ENCODE measurements at places on chromosomes 5 and 9.

- no peak for DNase-seq
Measured at GRCh38 chr9:20950707-20951106, 80.7 kb downstream of the HACD4 start.

DNA sequence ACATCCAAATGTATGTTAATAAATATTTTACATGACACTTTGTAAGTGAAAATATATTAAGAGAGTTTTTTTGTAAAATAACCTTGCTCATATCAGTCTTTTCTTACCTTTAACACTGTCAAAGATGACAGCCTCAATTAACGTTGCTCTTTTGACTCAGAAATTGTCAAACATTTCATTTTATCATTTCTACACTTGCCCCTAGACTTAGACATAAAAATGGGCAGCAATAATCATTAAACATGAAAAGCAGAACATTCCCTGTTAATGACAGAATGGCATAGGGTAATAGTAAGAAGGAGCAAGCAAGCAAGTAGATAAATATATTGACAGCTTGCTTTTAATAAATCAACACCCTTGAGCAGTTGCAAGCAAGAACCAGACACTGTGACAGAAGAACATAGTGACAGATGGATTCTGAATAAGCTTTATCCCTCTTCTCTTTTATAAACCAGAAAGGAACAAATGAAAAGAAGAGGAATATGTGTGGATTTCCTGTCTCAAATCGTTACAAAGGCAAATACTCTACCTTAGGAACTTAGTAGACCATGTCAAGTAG lies 796.0 kb upstream of the CHD1 start:
- DNase-seq = no peak

GRCh38 chr9:133534346-133535291 lies at the start of gene ADAMTSL2:
Gene ADAMTSL2 (plus strand): TSS chr9:133534704. CDS start chr9:133536713, 2,009 bp downstream.
- peak; percentile 49 for DNase-seq

GRCh38 chr5:58351190-58351589 lies 108.7 kb downstream of the PLK2 start:
- no peak for DNase-seq

GRCh38 chr9:134891053-134891452 lies 10.4 kb downstream of the FCN2 start:
- no peak for DNase-seq

DNA sequence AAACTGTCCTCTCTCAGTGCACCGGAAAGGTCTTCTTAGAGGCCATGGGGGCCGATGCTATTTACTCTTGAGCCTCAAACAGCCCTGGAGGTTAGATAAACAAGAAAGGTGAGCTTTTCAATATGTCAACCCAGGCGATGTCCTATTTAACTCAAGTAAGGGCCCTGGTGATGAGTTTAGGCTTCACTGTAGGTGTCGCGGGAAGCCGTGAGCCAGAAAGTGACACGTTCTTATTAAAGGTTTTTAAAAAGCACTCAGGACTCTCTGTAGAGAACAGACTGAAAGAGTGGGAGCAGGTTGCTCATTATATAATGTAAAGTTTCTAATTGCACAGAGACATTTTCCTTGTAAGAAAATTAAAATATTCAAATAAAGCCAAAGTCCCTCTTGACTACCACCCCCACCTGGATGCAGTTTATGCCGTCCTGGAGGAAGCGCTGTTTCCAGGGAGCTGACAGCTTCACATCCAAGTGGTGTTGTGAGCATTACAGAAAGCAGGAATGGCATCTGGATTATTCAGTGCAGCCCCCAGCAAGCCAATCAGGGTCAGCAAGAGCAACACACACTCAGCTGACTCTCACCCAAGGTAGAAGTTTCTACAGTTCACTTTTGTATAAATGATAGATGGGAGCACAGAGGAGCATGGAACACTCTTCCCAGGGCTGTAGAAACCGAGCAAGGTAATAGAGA lies 280.3 kb downstream of the DRD1 start:
- no peak for DNase-seq

- no peak for DNase-seq
Measured at GRCh38 chr9:31753756-31754155, 630.7 kb upstream of the ACO1 start.

DNA sequence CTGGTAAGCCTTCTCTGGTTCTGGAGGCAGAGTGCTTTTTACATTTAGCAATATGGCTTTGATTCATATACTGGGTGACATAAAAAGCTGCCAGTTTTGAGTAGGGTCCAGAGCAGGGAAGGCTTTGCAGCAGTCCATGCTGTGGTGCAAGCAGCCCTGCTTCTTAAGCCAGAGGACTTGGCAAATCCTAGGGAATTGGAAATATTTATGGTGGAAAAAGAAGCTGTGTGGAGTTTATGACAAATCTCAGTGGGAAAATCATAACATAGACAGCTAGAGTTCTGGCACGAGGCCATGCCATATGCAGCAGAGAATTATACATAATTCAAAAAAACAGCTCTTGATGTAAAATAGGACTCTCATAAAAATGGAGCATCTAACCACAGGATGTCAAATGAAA lies 536.4 kb downstream of the RASEF start:
- DNase-seq = no peak

DNA sequence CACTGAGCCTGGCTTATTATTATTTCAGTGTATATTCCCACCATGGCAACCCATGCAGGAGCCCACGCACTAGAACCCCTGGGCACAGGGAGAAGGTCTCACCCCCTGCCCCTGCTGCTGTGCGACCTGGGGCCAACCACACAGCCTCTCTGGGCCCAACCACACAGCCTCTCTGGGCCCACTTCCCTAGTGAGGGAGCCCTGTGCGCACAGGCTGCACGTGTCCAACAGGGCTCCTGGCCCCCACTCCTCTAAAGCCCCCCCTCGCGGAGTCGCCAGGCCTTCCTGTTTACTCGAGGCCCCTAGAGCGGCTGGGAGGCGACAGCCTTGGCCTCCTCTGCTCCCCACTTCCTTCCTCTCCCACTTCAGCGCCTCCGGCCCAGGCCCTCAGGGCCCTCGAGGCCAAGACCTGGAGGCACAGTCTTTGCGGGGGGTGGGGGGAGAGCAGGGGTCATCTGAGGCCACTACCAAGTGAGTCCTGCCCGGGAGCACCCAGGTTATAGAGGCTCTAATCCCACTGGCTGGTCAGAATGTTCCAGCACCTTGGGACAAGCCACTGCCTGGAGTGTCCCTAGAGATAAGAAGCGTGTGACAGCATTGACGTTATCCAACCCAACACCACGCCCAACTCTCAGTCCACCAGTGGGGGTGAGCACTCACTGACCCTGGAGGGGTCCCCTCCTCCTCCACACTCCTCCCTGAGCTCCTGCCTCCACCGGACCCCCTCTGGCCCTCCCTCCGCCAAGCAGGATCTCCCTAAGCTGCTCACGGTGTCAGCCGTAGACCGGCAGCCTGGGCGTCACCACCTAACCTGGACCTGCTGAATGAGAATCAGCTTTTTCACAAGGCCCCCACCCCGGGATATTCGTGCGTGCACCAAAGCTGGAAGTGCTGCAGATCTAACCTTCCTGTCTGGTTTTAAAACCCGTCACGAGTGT lies 7.9 kb upstream of the ENG start:
- peak; percentile 74 for DNase-seq

DNA sequence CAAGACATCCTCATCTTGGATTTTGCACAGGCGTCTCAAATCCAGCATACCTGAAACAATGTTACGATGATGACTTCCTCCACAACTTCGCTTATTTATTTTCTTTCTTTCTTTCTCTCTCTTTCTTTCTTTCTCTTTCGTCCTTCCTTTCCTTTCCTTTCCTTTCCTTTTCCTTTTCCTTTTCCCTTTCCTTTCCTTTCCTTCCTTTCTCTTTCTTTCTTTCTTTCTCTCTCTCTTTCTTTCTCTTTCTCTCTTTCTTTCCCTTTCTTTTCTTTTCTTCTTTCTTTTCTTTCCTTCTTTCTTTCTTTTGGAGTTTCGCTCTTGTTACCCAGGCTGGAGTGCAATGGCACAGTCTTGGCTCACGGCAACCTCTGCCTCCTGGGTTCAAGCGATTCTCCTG lies 20.1 kb downstream of the NDUFS4 start:
- DNase-seq = no peak

- no peak for DNase-seq
Measured at GRCh38 chr5:150279330-150280020, 10.1 kb downstream of the CAMK2A start.

DNA sequence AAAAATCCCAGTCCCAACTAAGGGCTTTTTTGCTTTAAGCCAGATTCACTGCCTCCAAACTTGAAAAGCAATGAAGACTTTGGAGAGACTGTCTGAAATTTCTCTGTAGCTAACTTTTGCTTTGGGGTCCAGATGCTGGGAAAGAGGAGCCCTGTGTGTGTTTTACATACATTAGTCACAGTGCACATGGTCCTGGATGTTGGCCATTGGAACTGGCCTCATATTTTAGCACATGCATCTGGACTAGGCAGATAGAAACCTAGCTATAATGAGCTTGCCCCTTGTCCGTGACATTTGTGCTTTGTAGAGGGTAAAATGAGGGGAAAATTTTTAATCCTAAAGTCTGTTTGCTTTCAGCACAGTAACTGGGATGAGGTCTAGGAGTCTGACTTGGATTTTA lies 421.7 kb downstream of the CDK5RAP2 start:
- DNase-seq = no peak

DNA sequence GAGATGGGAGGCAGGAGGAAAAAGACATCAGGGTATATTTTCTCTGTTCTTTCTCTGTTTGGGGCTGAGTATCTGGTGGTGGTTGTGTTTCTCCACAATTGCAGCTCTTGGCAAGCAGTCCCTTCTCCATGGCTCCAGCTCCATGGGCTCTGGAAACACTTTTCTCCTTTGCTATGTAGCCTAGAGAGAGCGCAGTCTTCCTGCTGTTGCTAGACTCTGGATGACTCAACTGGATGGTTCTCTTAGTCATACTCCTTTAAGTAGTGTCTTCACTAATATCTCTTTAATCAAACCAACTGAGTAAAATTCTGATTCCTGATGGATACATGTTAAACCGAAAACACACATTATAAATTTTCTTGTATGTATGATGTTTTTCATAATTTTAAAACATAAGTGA lies 3.3 kb upstream of the PLGRKT start:
- peak; percentile 47 for DNase-seq

DNA sequence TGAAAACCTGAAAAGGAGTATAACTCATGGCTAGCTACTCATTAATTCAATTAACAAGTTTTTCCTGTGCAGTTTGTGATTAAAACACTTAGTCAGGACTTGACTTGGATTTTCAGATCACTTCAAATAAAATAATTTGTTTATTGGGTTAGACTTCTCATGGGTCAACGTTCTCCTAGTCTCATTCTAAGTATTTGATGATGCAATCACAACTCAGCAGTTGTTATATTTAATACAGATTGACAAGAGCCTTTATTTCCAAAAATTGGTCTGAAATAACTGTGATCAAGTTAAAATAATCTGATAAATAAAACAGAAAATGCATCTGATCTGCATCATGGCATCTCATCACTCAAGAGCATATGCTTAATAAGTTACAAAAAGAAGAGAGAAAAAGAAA lies 113.9 kb downstream of the FGF10 start:
- no peak for DNase-seq

DNA sequence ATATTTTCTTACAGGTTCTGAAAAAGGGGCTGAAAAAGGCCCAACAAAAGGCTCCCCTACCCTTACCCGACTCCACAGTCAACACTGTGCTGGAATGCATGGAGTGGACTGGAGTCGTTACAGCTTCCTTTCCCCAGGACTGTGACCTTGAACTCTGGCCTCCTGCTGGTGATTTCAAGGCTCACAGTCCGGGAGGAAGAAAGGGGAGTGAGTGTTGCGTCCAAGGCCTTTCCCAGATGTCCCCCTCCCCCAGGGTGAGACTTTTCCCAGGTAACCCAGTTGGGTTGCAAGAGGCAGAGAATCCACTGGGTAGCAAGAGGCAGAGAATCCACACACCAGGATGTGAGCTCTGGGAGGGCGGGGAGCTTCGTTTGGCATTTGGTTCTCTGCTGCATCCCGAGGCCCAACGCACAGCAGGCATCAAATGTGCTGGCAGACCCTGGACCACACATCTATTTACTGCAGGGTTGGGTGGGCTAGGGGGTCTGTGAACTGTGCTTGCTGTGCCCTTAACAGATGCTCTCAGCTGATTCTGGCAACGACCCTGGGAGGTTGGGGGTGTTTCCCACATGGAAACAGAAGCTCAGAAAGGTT lies 37.5 kb downstream of the FABP6 start:
- no peak for DNase-seq

DNA sequence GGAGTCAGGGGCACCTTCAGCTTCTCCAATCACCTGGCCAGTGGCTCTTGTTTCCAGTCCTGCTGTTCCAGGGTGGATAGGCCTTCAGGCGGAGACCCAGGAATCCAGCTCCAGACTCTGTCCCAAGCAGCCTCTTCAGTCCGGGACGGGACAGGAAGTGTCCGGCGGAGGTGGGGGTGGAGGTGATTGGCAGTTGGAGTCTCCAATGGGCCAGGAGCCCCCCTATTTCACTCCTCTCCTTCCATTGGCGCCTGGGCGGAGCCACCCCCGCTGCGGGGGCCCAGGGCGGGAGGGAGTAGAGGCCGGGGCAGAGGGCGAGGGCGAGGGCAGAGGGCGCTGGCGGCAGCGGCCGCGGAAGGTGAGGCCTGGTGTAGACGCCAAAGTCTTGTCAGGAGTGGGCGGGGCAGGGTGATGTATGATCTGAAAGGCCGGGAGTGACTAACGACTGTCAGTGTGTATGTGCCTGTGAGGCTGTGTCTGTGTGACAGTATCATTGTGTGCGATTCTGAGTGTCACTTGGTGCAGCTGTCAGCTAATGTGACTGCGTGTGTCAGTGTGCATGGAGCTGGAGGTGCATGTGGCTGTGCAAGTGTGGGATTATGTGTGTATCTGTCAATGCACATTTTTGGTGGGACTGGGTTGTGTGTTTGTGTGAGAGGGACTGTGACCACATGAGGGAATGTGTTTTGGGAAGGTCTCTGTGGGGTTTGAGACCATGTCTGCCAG lies at the start of gene IL11RA:
Gene IL11RA (plus strand): TSS at position 310 of the 726 bp plus-strand sequence. CDS start 3,033 bp downstream, outside the sequence.
- peak; percentile 88 for DNase-seq

DNA sequence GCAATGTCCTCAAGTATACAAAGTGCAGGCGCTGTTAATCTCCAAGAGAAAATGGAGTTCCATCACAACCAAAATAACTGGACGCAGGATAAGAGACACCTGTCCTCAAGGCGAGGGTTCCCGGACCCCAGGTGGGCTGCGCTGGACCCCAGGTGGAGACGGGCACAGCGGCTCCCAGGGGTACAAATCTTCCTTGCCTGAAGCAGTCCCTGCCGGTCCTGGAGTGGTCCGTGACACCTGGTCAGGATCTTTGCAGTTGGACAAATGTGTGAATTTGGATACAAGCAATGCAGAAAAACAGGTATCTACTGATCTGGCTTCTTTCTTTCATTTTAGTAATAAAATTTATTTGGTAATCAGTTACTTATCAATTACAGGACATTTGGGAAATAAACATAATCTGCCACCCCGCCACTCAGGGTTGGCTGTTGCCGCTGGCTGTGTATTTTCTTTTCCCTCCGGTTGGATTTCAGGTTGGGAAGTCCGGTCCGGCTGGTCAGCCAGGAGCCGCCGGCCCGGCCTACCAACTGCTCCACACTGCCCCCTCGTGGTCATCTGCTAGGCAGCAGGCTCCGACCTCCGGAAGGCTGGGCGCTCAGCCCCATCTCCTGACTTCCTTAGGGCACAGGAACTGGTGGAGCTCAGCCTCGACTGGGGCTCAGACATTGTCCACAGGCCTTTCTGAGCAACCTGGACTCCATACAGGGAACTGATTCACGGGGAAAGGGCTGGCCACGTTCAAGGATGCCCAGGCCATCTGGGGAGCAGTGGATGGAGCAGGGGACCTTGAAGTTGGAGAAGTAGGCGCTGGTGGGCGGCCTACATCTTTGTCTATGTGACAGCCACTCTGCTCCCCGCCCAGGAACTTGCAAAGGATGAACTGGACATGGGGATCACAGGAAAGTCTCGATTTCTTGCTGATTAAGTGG lies 43.4 kb downstream of the NXNL2 start:
- DNase-seq = peak; percentile 84

Data from dermis blood vessel endothelial cell (primary cell).